Kasumi-1 (cell line): ENCODE measurements at places on chromosomes 13 and 19.

- DNase-seq: no peak
Observed at GRCh38 chr13:49060678-49061387, 85.1 kb downstream of the FNDC3A start.

GRCh38 chr13:37615276-37615675 lies 16.7 kb upstream of the POSTN start:
- no peak for DNase-seq

DNA sequence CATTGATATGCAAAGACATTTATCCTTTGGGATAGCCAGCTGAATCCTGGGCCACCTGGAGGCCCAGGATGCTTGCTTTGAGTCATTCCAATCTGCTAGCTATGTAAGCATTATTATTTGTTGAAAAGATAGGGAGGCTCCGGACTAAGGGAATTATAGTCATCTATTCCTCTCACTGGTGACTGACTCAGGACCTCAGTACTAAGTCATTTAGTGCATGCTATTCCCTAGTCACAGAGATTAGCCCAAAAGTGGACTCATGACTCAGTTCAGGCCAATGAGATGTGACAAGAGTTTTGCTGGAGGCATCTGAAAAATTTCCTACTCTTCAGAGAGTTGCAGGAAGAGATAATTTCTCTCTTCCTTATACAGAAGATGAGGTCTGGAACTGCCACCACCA lies 67.9 kb upstream of the ITM2B start:
- no peak for DNase-seq

GRCh38 chr13:33251131-33251661 lies 34.4 kb downstream of the STARD13 start:
- DNase-seq: peak; percentile 29

DNA sequence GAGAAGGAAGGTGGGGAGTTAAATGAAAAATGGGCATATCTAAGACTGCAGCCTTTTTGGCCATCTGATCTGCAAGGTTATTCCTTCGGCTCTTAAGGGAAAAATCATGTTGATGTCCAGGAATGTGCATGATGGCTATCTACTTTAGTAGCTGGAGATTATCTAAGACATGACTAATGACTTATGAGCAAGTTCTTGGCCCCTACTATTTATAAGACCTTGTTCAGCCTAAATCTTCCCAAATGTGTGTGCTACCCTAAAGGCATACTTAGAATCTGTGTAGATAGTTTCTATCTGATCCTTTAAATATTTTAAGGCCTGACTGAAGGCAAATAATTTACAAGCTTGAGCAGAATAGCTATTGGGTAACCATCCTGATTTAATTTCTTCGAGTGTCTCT lies 41.8 kb upstream of the CD177 start:
- DNase-seq: no peak

DNA sequence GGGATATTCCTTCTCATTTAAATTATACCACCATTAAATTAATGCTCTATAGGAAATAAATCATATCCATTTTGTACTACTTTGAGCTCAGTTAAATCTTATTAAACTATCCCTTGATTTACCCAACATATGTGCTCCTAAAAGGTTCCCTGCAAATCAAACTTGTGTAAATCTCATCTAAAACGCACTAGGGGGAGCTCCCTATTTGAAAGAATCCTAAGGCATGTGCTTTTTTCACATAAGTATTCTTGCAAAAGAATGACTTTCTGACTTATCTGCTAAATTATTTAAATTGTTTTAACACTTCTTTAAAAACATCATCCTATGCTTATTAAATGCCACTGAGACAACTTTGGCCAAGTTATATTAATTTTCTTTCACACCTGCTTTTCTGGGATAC lies 7.9 kb downstream of the INTS6 start:
- peak; percentile 81 for DNase-seq

GRCh38 chr19:12194827-12195731 lies 32.2 kb downstream of the ZNF136 start:
- DNase-seq: no peak

DNA sequence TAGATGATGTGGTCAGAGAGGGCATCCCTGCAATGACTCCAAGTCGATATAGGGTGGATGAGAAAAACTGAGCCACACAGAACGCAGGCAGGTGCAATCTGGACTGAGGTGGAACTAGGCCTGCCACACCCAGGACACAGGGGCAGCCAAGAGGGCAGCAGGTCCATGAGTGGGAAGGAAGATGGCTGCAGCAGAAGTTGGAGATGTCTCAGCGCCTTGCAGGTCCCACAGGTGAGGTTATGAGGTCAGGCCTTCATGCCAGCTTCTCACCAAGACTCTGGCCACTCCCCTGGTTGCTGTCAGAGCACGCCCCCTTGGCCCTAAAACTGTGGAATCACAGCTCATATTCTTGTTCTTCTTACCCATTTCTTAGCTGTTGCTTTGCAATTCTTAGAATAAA lies 147.7 kb upstream of the VSTM2B start:
- DNase-seq: no peak

DNA sequence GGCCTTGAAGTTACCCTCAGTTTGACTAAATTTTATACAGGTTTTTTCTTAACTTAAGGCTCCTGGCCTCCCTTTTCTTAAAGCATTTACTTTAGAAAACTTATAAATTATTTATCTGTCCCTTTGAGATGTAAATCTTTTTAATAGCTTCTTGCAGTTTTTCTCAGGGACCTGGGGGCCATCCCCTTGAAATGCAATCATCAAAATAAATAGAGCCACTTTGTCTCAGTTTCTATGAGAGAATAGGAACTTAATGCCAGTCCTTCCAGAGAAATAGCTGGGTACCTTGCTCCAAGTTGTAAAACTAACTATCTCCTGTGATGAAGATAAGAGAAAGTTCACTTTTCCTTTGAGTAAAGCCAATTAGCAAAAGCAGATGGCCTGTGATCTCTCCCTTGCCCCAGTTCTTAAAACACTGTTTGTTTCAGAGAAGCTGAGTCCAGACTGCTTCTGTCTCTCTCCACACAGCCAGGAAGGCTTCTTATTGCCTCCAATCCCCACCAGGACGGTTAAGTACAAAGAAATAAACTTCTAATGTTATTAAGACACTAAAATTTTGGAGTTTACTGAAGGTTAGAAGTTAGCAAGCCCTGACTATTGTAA lies 913.1 kb downstream of the OLFM4 start:
- DNase-seq: no peak

- no peak for DNase-seq
Observed at GRCh38 chr19:54172471-54173358, at the start of gene TMC4. TSS of gene TMC4 (minus strand) at chr19:54173160. CDS start at chr19:54173117, 43 bp downstream.

- peak; percentile 81 for DNase-seq
Observed at GRCh38 chr19:1383312-1384084, at the start of gene NDUFS7. TSS of gene NDUFS7 (plus strand) at chr19:1383907. CDS start at chr19:1383927, 20 bp downstream.

DNA sequence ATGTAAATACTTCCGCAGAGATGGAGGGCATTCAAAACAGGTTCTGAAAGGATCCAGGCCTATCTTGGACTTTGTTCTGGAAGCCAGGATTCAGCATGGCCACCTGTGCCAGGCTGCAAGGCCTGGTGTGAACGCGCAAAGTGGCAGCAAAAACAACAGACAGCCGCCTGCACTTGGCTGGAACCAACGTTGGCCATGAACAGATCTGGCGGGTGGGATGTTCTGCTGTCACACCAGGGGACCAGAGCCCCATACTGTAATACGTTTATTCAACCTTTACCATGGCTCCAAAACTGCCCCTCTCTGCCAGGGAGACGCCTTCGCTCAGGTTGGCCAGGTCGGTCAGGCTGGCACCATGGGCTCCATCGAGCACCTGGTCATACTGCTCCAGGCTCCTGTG lies 69.7 kb downstream of the EPS15L1 start:
- no peak for DNase-seq

- DNase-seq: no peak
Observed at GRCh38 chr19:12821761-12822160, 12.6 kb downstream of the RTBDN start.

- peak; percentile 70 for DNase-seq
Observed at GRCh38 chr19:51422053-51422448, 4.6 kb upstream of the SIGLEC10 start.

GRCh38 chr13:43006893-43007631 lies 15.0 kb upstream of the EPSTI1 start:
- no peak for DNase-seq

DNA sequence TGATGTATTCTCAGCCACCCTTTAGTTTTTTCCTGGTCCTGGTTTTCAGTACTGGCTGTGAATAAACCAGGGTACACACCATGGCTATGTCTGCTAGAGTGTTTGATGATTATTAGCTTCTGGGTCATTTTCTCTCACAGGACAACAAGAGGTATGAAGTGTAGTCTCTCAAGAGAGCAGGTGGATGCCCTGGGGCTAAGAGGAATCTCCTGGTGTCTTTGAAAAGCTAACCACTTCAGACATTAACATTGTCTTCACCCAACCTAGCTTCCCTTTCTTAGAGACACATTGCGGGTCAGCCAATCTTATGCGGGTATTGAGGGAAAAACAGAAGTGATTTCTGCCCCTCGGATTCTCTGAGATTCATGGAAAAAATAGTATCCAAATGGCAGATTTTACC lies 1.6 kb downstream of the ZNF730 start:
- DNase-seq: no peak

- DNase-seq: no peak
Observed at GRCh38 chr13:40052954-40053353, 397.5 kb downstream of the COG6 start.

GRCh38 chr13:80235166-80235966 lies 105.6 kb downstream of the SPRY2 start:
- DNase-seq: peak; percentile 29
